ENCODE measurements at places on chromosomes 11 and 22.

GRCh38 chr11:11400635-11401232, 47.7 kb upstream of the CSNK2A3 start:
- no peak for DNase-seq

DNA sequence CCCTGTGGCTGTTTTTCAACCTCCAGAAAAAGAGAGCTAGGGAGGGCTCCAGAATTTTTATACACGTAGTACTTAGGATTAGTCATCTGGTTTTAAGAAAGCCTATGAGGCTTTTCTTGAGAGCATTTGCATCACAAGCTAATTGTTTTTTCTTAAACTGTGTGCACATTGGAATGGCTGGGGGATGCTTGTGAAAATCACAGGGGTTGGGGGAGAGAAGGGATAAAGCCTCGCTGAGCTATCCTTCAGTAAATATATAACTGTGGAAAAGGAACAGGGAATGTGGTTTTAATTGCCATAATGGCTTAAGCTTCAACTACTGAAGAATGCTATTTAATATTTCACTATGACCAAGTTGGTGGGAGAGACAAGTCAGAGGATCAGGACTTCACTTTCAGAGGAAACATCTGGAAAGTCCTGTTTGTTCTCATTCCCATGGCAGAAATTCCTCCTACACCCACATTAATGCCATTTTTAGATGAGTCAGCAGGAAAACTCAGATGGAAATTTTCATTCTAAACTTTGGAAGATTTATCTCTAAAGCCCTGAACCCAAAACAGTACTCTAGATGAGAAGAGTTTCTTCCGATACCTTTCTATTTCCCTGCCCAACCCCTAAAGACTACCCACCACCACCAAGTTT, 591.3 kb downstream of the LRRC4C start:
- no peak for DNase-seq

- no peak for DNase-seq
These were observed 27.5 kb downstream of the TXN2 start for GRCh38 chr22:36453855-36454378.

DNA sequence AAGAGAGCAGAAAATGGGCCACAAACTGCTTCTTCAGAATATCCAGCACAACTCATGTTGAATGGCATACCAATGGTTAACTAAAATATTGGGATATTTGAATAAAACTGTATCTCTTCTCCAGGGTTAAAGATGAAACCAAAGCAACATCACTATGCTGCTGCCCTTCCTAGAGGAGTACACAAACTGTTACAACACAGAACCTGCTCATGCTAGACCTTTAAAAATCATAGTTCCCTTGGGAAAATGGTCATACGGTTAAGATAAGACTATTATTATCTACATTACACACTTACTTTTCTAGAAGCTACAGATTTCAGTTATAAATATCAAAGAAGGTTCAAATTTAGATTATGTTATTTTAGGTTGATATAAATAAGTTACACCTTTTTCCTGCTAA, 78.6 kb upstream of the TP53AIP1 start:
- DNase-seq, result no peak

DNA sequence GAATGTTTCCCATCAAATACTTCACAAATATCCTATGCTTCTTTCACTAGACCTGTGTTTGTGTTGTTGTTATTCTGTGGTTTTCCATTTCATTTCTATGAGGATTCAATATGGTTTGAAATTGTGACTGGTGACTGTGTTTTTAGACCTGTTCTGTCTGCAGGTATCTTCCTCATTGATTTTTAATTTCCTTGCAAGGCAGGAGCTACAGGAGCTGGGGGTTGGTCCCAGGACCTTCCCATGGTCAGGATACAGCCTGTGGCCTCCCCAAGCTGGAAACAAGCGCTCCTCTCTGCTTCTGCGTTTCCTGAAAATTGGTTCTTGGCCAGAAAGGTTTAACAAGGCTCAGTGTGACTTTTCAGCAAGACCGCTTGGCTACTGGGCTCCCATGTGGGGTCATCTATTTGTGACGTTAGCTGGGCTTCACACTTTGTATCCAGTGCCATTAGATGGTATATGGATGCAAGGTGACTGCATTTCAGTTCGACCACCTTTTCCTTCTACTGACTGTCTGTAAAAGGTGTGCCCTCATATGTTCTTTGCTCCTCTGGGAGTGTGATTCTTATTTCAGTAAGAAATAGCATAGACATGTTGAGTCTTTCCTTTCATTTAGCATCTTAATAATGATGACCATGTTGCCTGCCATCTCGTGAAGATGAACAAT, 21.5 kb downstream of the IGLL5 start:
- no peak for DNase-seq

GRCh38 chr11:12540075-12540680, 134.0 kb upstream of the TEAD1 start:
- DNase-seq, result no peak

- DNase-seq, result no peak
These were observed 43.5 kb downstream of the DBX1 start for GRCh38 chr11:20116825-20117224.

DNA sequence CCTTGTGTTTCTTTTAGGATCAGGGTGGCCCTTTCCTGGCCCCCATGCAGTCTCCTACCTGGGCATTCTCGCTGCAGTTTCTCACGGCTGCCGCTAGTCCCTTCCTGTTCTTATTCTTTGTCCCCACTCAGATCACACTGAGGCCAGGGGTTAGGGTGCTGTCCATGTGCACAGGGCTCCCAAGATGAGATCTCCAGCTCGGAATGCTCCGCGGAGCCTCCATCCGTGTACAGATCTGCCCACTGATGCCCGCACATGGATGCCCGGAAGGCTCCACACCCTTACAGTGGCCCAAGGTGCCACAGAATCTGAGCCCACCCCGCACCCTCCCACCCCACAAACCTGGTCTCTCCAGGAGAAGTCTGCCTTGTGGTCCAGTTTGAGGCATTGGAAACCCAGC, 457.3 kb downstream of the TBC1D22A start:
- no peak for DNase-seq

DNA sequence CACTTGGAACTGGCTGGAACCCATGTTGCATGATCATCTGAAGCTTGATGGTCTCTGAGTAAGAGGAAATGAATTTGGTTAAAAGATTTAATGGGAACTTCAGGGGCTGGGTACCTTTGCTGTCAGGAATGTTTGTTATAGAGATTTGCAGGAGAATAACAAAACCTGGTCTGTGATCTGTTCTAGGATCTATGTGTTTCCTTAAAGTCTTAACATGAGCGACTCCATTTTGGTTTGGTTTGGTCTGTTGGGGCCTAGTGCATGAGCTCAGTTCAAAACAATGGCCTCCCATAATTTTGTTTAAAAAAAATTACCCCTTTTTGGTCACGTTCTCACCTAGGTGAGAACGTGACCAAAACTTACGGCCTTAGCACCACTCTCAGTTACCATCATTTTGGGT, 28.1 kb downstream of the TSKU start:
- no peak for DNase-seq

GRCh38 chr11:48095779-48096470, 115.6 kb downstream of the PTPRJ start:
- DNase-seq, result no peak

GRCh38 chr11:67997475-67997921, 6.4 kb downstream of the UNC93B1 start:
- no peak for DNase-seq

- no peak for DNase-seq
These were observed 44.4 kb downstream of the VSIG10L2 start for GRCh38 chr11:125990244-125990643.

DNA sequence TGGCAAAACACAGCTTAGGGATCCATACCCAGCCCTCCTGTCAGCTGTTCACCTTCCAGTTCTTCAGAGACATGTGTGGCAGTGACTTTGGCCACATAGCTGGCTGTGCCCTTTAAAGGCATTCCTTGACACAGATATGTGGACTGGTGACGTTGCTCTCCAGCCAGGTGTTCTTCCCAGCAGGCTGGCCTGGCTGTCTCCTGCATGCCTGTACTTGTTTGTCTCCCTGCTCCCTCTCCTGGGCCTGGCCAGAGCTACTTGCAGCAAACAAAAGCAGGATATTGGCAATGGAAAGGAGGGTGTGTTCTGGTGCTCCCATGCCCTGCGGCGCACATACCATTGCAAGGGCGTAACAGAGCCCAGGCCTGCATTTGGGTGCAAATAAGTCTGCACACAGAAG, 38.3 kb downstream of the PIK3IP1 start:
- DNase-seq, result no peak

DNA sequence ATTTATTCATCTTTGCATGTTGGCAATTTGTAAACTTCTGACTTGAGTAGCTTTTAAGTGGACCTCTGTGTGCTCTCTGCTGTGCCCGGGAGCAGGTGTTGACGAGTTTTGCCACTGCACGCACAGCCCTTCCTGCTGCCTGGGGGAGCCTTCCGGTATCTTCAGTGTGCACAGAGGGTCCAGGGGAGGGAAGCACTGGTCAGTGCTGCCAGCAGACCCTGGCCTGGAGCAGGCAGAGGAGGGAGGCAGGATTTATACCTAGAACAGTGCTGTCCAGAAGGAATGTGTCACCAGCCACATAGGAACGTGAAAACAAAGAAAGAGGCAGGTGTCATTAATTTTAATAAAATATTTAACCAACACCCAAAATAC, 403.6 kb downstream of the TBC1D22A start:
- no peak for DNase-seq

DNA sequence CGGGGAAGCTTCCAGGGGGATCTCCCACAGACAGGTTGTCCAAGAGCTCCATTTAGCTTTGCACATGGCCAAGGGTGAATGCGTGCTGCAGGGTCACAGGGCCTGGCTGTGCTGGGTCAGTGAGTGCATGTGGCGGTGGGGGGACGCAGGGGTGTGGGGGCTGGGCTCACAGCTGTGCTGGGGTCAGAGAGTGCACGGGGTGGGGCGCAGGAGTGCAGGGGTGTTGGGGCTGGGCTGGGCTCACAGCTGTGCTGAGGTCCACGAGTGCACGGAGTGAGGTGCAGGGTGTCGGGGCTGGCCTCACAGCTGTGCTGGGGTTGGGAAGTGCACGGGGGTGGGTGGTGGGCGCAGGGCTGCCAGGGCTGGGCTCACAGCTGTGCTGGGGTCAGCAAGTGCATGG, 557.7 kb downstream of the BRD1 start:
- no peak for DNase-seq

DNA sequence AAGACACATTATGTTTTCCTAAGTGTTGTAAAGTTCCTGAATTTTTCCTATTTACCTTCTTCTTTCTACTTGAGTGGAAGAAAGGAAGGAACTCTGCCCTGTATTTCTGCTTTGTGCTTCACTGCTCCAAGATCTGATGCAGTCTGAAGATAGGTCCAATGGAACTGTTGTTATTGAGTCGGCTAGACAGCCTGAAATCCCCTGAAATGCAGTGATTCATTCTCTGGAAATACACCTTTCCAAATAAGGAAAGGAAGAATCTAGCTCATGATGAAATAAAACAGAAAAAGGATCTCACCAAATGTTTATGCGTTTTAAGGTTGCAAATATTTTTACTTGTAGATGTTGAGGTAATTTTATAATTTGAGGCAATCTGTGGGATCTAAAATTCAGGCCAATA, 322.8 kb downstream of the GUCY1A2 start:
- DNase-seq, result no peak

- no peak for DNase-seq
These were observed 311 bp downstream of the BRD1 start for GRCh38 chr22:49827271-49827852.

DNA sequence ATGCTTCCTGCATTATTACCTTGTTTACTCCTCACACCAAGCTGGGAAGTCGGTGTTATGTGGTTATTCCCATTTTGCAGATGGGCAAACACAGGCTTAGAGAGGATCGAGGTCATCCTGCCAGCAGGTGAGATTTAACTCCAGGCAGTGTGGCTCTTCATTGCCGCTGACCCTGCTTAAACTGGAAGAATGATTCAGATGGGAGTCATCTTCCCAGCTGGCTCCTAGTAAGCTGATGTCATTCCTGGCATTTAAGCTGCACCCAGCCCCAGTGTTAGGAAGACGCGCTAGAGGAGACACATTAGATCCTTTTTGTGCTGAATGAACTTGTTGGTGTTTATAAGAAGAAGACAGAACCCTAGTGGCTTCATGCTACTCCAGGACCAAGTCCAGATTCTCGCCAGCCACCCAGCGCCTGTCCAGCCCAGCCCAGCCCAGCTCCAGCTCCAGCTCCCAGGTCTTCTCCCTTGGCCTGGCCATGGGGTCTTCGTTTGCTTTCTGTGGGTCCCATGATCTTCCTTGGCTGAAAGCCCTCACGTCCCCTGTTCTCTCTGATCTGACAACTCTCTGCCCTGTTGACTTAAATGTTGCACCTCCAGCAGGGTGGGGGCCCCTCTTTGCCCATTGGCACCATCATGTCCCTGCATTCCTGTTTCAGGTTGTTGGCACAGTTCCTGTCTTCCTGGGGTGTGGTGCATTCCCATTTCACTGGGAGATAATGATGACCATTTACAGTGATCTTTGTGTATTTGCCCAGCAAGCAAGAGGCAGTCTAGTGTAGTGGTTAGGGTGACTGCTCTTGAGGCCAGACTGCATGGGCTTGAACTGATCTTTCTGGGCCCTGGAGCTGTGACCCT, 13.6 kb downstream of the PARVB start:
- no peak for DNase-seq

DNA sequence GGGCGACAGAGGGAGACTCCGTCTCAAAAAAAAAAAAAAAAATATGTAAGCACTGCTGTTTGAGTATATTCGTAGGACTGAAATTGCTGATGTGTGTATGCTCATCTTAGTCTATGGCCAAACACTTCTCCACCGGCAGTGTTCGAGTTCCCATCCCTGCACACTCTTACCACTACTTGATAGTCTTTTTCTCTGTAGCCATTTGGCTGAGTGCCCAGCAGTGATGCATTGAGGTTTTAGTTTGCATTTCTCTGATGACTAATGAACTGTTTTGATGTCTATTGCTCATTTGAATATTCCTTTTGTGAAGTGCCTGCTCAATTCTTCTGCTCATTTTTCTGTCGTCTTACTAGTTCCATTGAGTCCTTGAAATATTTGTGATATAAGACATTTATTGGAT, 1.9 kb downstream of the TIRAP start:
- peak; percentile 49 for DNase-seq

GRCh38 chr11:120200677-120201076, 10.2 kb upstream of the OAF start:
- DNase-seq, result no peak

DNA sequence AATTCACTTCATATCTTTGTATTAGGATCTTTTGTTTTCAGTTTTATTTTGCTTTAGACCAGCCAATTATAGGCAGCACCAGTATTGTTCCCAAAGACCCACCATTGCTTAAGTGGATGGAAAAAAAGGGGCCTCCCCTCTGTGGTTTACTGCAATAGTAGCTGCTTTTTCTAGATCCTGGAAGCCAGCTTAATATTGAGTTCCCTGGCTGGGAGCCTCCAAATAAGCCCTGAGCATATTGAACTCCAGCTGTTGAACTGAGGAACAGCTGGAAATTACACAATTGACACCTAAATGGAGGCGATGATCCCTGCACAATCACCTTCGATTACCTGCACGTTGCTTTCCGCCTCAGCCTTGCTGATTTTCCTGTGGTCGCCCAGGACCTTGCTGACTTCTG, 576.0 kb downstream of the SOX6 start:
- DNase-seq, result no peak

Data from occipital lobe (tissue), 3 donors.